ENCODE measurements at places on chromosomes 16 and 17. TPM values are rescaled to one million over a fixed set of nuclear protein-coding genes. Genes with fewer than 3 reads are reported as not detected.

ACSM2A gene
- total RNA-seq = not detected

GRCh38 chr17:12613566-12613965 is 52.1 kb upstream of the MYOCD start:
- H3K27ac ChIP-seq = no peak overlapping the region
- H3K36me3 ChIP-seq = no peaks in the 10 kb centered on the region
- no peaks in the 10 kb centered on the region for H3K27me3 ChIP-seq
- no peak for DNase-seq
- no peaks in the 10 kb centered on the region for H3K4me1 ChIP-seq
- H3K4me3 ChIP-seq = no peak overlapping the region

DNA sequence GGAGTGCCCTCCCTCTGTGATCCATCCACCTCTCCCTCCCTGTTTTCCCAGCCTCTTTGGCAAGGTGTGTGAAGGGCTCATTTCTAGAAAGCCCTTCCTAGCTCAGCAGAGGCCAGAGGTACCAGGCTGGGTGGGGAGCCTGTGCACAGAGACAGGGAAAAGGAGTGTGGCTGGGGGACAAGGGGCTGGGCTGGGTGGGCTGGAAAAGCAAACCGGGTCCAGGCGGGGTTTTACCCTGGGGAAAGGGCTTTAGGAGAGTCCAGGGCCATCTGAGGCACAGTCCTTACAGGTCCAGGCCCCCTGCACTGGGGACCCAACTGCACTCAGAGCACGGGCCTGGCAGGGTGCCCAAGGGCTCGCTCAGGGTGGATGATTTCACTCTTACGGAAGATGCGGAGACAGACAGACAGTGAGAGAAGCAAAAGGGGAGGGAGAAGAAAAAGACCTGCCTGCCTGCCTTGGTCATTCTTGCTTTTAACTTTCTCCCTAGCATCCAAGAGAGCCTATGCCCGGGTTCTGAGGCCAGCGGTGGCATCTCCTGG is 7.0 kb downstream of the CRHR1 start:
- peaks cover 5% of the 10 kb centered on the region for H3K4me1 ChIP-seq
- H3K27ac ChIP-seq = no peak overlapping the region
- DNase-seq = no peak

GRCh38 chr16:85162478-85163277 is 50.4 kb upstream of the CIBAR2 start:
- no peaks in the 10 kb centered on the region for H3K36me3 ChIP-seq
- H3K4me3 ChIP-seq = no peak overlapping the region
- DNase-seq = no peak
- H3K27me3 ChIP-seq = peaks cover 9% of the 10 kb centered on the region
- H3K4me1 ChIP-seq = peaks cover 6% of the 10 kb centered on the region
- no peak overlapping the region for H3K27ac ChIP-seq

DNA sequence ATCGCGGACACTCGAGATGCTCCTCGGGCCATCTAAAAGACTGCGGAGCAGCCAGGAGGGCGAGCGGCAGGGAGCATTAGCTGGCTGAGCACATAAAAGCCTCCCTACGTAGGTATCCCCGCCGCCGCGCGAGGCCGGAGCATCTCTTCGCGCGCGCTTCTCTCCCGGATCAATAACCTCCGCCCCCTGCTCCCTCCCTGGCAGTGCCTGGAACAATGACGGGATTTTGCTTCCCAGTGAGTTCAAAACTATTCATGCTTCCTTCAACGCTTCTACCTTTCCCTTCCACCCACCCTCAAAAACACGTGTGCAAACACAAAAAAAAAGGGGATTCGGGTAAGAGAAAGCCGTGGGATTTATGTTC is 984 bp downstream of the CENPV start:
- H3K27ac ChIP-seq = no peak overlapping the region
- peak overlapping the region; percentile 90 for H3K4me3 ChIP-seq
- H3K27me3 ChIP-seq = no peaks in the 10 kb centered on the region
- peaks cover 15% of the 10 kb centered on the region for H3K4me1 ChIP-seq
- no peak for DNase-seq
